ENCODE measurements at places on chromosomes 1 and 21.

DNA sequence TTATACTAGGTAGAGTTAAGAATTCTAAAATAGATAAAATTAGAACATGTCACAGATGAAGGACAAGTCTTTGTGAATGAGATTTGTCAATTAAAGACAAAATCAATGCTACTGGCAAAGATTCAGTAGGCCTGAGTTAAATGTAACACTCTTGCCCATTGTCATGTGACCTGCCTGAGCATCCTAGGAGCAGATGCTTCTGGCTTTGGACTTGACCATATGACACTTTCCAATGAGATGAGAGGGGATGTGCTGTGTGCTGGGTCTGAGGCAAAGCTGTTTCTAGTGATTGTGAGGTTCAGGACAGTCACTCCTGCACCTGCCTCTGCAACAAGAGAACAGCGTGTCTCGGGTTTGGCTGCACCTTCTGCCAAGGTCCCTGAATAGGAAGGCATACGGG lies 144.9 kb downstream of the HIVEP3 start:
- no peak for DNase-seq

GRCh38 chr1:246727594-246727993 lies 3.4 kb downstream of the SCCPDH start:
- no peak for DNase-seq

- DNase-seq: no peak
Observed at GRCh38 chr1:15949453-15950245, 26.3 kb downstream of the ZBTB17 start.

DNA sequence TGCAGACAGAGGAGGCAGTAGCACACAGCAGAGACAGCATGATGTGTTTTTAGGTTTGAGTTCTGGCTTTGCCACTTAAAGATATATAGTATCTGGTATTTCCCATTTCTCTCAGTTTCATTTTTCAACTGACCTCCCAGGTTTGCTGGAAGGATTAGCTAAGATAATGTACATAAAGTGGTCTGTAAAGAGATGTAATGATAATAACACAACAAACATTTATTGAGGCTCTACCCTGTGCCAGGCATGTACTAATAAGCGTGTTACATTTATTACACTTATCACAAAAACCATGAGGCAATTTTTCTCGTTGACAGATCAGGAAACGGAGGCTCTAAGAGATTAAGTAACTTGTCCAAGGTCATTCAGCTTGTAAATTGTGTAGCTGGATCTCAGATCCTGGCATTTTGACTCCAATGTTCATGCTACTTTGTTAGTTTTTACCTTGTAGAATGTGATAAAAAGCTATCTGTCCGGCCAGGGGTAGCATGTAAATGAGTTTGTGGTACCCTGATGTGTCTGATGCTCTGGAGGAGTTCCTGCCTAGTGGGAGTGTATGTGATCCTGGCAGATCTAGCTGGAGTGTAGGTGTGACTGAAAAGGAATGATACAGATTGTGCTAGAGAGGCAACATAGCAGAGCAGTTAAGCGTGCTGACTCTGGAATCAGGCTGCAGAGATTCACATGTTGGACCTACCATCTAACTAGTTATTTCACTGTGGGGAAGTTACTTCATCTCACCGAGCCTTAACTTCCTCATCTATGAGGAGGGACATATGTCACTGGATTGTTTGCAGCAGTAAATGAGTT lies 146.6 kb downstream of the VPS13D start:
- no peak for DNase-seq

DNA sequence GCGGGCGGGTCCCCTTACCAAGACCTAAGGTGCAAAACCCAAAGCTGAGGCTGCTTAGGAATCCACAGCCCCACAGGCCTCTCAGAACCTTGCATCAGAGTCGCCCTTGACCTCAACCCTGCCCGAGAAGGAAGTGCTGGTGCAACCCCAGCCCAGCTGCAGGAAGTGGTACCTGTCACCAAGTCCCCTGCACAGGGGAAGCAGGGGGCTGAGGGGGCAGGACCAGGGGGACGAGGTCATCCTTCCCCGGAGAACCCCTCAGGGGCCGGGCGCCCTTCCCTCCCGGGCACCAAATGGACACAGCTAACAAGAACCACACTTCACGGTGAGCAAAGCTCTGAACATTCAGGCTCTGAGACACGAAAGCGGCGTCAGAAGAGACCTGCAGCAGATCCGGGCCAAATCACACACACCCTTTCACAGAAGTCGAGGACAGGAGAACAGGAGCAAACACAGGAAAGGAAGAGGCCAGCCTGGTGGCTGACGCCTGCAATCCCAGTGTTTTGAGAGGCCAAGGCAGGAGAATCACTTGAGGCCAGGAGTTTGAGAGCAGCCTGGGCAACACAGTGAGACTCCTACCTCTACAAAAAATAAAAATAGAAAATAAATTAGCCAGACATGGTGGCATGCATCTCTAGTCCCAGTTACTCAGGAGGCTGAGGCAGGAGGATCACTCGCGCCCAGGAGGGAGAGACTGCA lies 6.4 kb downstream of the ITGB2 start:
- no peak for DNase-seq

DNA sequence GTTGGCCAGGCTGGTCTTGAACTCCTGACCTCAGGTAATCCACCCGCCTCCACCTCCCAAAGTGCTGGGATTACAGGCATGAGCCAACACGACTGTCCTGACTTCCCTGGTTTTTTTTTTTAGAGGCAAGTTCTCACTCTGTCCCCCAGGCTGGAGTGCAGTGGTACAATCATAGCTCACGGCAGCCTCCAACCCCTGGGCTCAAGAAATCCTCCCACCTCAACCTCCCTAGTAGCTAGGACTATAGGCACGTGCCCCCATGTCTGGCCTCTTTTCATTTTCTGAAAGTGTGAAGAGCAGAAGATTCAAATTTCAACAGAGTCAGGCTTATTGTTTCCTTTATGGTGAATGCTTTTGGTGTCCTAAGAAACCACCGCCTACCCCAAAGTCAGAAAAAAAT lies 21.7 kb upstream of the SOX13 start:
- no peak for DNase-seq

GRCh38 chr1:6052543-6053205 lies 7.0 kb downstream of the KCNAB2 start:
- peak; percentile 77 for DNase-seq

DNA sequence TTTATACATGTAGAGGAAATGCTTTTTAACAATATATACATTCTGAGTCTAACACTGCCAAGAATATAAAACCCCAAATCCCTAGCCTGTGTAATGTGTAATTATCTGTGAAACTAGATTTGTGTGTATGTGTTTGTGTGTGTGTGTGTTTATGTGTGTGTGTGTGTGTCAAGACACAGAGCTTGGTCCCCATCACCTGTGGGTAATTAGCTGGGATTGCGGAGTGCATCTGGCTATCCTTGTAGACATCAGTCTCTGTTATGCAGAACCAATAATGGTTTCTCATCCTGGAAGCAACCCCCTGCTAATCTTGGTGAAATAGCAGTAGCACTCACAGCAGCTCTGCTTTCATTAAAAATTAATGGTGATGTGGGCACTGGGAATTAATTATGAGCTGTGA lies 26.3 kb upstream of the ST6GALNAC3 start:
- no peak for DNase-seq

DNA sequence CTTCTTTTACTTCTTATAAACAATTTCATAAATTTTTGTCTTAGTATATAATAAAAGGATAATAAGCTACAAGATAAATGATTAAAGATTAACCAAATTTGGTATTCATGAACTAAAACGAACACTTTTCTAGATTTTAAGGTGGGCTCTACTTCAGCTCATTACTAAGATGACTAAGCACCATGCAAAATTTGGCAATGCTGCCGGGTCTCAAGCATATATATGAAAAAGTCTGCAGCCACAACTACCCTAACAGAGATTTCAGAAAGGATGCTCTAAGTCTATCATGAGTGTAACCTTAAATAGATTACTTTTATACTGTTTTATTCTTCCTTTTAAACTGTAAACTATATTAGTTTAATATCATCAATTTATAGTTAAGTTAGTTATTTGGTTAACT lies 47.8 kb downstream of the BRWD1 start:
- no peak for DNase-seq

- DNase-seq: peak; percentile 4
Observed at GRCh38 chr1:29664711-29665110, 428.4 kb downstream of the PTPRU start.

DNA sequence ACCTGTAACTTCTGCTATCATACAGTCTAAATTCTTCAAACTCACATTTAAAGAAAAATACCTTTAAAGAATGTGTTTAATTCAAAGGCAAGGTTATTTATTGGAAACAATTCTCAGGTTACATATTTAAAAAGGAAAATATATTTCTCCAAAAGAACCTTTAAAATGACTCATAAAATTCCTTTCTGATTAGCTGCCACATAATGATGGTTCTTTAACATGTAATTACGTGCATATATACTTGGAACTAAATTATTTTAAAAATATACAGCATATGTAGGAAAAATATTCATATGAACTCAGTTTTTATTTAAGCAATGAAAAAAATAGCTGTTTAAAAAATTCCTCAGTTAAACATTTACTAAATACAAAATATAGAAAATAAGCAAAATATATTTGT lies 173.6 kb downstream of the COP1 start:
- DNase-seq: no peak

DNA sequence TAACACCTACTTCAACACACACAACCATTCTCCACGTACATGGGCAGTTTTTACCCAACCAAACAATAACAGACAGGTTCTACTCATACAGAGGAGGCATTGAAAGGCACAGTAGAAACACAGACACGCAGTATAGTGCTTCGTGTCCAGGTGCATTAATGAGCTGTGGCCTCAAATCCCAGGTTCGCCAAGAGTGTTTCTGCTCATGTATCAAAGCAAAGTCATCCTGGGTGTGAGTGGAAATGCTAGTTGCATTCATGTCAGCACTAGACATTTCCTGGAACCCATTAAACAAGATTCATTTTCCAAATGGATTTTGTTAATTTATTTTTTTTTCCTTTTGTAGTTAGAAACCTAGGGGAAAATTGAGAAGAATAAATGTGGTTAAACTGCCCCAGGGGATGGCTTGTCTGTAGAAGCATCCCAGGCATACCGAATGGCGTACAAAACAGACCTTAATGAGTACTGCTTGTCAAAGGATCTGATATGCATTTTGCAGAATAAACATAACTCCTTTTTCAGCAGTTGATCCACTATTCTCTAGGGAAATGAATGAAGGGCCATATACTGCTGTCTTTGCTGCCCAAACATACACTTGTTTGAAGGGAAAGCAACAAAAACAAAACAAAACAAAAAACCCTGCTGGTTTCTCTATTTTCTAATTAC lies 298.6 kb upstream of the ST6GALNAC5 start:
- DNase-seq: no peak

- no peak for DNase-seq
Observed at GRCh38 chr1:219900201-219900600, 28.2 kb downstream of the SLC30A10 start.

DNA sequence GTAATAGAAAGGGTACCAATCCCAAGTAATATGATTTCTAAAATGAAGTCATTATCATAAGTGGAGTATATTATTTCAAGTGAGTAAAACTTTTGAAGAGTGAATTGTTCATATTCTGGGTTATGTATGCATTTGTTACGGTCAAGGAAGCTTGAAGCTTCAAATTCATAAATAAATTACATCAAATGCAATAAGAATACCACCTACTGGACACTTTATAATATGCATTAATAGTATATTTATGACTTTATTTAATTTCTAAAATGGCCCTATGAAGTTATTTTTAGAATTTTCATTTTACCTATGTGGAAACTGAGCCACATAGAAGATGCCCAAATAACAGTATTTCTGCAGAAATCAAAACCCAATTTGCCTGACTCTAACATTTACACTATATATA lies 260.6 kb downstream of the SMYD3 start:
- no peak for DNase-seq

- no peak for DNase-seq
Observed at GRCh38 chr1:184310157-184310819, 76.5 kb upstream of the C1orf21 start.

Data from HAP-1 (cell line).